Endothelial cell (in vitro differentiated cells): ENCODE measurements at places on chromosomes 12 and 14. TPM values are rescaled to one million over a fixed set of nuclear protein-coding genes. Genes with fewer than 3 reads are reported as not detected.

The KLRG1 gene
- 2.1 TPM for total RNA-seq

GRCh38 chr12:62599854-62600437 is 133.3 kb downstream of the MON2 start:
- no peak for DNase-seq

GRCh38 chr12:12447236-12447635 is 90.4 kb downstream of the BORCS5 start:
- no peak for DNase-seq

DNA sequence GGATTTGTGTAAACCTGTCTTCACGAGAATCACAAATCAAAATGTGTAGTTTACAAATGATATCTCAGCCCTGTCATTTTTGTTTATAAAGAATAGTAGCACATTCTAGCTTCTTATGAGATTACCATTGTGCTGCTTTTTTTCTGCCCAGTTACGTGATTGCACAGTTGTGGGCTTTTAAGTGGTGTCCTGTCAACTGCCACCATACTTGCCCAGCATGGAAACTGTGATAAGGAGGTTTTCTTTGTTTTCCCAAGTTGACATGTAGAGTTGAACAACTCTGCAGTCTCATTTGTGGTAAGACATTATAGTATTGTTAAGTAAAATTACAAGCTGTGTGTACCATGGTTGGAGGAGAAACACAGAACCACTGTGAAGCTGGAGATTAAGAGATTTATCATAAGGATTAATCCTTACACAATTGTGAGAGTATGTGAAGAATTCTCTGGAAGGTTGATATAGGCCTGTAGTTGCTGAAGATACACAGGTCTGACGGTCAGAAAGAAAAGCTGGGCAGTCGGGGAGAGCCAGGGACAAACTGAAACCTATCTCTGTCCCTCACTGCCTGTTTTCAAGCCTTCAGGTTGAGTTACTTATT is 12.2 kb downstream of the CHURC1 start:
- DNase-seq = no peak

DNA sequence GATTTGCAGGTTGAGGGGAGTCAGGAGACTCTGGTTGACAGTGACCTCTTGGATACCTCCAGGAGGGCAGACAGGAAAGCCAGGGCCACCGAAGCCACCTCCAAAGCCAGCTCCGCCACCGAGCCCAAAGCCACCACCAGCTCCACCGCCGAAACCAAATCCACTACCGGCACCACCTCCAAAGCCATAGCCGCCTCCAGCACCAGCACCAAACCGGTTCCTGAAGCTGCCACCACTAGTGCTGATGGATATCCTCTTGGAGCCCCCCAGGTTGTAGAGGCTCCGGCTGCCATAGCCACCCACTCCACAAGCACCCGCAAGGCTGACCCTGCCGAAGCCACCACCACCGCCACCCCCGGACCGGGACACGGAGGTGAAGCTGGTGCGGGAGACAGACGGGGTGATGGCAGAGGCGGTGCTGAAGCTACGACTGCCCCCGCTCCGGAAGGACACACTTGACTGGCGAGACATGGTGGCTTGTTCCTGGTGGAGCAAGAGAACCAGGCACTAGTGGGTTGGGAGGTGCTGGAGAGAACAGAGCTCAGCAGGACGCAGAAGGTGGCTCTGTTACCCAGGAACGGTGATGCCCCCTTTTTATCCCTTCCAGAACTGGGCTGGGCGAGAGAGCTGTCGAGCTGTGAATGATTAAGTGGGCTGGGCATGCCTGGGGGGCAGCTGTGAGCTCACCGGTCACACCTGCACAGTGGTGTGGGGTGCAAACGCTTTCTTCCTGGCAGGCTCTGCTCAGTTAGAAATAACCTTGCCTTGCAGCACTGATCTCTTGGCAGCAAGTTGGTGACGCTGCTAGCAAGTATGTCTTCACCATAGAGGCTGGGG is at the start of gene KRT5:
Gene KRT5 (minus strand): TSS at position 569 of the 837 bp plus-strand sequence. CDS start 98 bp downstream, at position 471.
- peak; percentile 1 for DNase-seq

DNA sequence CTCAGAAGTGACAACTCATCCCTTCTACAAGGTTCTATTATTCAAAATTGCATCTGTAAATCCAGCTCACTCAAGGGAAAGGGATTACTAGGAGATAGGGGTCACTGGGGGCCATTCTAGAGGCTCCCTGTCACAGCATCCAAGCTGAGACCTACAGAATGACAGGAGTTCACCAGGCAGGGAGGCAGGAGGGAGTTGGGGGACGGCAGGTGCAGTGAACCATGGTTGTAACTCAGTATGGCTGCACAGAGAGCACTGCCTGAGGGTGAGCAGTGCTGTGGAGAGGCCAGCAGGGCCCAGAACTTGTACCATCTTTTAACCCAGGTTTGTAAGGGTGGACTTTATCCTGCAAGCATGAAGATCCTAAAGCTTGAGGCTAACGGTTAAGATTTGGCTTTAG is 37.9 kb upstream of the SINHCAF start:
- no peak for DNase-seq

The CLEC4A gene
- total RNA-seq = 0.82 TPM

The LRP1-AS gene
- total RNA-seq = 0.46 TPM

- DNase-seq = no peak
These were observed 1.1 kb downstream of the RHNO1 start for GRCh38 chr12:2877953-2878732.

GRCh38 chr12:57845478-57846284 is 848 bp downstream of the CTDSP2 start:
- DNase-seq = peak; percentile 68

- DNase-seq = no peak
These were observed 1366.6 kb downstream of the FSCB start for GRCh38 chr14:43140453-43140852.

DNA sequence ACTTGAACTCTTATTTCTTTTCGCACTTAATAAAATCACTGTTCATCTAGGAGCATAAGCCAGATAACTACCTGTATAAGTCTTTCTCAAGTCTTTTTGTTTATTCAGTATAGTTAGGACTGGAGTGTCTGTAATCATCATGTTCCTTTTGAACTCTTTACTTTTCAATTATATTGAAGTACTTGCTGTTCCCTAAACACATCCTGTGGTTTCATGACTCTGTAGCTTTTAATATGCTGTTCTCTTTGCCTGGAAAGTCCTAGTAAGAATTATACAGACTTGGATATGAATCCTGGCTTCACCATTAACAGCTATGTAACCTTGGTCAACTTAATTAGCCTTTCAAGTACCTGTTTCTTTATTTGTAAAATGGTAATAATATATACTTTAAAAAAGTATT is 88.2 kb downstream of the CCDC91 start:
- DNase-seq = no peak

- no peak for DNase-seq
These were observed 11.3 kb downstream of the SOCS2 start for GRCh38 chr12:93583627-93584392.

- no peak for DNase-seq
These were observed 66.5 kb upstream of the GALNT9 start for GRCh38 chr12:132395908-132396305.

The GLT1D1 gene
- total RNA-seq = 0.44 TPM

GRCh38 chr14:49947506-49947905 is 54.6 kb downstream of the ARF6 start:
- no peak for DNase-seq

The SIRT4 gene
- 1.8 TPM for total RNA-seq

GRCh38 chr12:104494137-104494792 is 37.5 kb downstream of the CHST11 start:
- DNase-seq = no peak

DNA sequence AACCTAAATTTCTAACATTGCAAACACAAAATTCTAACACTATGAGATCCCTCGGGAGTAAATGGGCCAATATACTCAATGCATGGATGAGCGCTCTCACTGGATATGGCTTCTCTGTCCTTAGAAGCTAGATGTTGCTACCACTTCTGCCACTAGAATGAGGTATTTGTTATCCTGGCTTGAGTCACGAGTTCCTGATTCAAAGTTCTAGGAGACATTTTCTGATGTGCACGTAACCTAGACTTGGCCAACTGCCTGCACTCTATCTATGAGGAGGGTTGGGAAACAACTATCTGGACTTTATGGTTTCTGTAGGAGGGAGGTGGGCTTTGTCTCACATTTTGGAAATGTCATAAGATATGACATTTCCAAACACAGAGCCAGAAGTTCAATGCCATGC is 37.6 kb downstream of the FERMT2 start:
- DNase-seq = no peak

DNA sequence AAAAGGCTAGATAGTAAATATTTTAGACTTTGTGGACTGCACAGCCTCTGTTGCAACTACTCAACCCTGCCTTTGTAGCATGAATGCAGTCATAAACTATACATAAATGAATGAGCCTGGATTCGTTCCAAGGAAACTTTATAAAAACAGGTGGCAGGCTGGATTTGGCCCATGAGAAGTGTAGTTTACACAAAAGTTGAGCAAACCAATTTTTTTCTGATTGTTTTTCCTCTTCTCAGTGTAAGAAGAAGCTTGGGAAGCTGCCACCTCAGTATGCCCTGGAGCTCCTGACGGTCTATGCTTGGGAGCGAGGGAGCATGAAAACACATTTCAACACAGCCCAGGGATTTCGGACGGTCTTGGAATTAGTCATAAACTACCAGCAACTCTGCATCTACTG is 9.5 kb downstream of the OAS1 start:
- no peak for DNase-seq

The ZC2HC1C gene
- 1.6 TPM for total RNA-seq

DNA sequence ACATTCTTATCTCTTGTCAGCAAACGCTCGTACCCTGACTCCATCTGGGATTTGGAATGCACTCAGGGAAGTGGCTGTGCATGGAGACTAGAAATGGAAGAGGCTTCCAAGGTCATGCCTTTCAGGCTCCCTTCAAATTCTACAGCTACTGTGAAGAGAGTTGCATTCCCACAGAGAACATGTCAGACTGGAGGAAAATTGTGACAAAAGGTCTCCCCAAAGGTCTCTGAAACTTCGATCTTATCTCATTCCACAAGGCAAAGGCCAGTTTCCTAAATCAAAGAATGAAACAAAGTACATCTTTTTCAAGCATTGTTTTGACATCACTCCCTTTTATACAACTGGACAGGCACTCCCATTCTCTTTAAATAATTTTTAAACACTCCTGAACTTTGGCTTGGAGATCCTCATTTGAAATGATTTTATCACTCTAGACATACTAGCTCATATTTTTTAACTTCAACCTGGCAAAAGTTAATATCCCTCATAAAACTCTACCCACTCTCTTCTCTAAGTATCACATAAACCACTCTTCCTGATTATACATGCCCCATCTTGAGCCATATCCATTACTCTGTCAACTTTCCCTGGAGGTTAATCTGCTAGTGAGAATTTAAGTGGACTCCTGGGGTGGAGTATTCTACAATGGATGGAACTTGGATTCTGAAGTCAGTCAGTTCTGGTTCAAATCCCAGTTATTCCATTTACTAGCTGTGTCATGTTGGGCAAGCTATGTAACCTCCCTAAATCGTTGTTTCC is 218.1 kb upstream of the HMGA2 start:
- no peak for DNase-seq

DNA sequence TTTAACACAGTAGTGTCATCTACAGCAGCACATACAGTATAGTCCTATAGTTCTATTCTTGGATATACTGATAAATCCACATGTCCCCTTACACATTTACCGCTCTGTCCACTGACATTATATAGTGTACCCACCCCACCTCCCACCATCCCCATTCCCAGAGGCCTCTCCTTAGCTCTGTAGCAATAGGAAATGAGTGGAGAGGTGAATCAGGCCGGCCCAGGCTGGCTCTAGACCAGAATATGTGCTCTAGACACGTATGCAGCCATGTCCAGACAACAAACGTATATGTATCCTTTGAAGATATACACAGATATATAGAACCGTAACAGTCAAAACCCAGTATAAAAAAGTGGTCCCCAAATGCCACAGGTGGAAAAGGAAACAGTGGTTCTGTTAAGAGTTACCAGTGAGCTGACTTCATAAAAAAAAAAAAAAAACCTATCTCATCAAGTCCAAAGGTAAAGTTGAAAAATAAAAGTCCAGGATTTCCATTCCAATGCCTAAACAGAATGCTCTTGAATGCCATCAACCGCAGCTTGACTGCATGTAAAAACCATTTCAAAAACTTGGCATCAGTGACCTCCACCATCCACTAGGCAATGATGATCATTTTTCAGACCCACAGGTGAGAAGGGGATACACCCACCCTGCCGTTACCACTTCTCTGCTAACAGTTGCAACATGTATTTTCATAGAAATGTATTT is 16.7 kb downstream of the EGLN3 start:
- DNase-seq = no peak

The OR4E2 gene
- not detected for total RNA-seq

- DNase-seq = no peak
These were observed 15.1 kb downstream of the PIGH start for GRCh38 chr14:67584978-67585377.

GRCh38 chr12:81249976-81250375 is 172.1 kb downstream of the ACSS3 start:
- DNase-seq = no peak

- no peak for DNase-seq
These were observed 2.4 kb downstream of the STAB2 start for GRCh38 chr12:103589517-103589916.

- peak; percentile 53 for DNase-seq
These were observed 14.5 kb upstream of the PWP1 start for GRCh38 chr12:107670999-107671643.

DNA sequence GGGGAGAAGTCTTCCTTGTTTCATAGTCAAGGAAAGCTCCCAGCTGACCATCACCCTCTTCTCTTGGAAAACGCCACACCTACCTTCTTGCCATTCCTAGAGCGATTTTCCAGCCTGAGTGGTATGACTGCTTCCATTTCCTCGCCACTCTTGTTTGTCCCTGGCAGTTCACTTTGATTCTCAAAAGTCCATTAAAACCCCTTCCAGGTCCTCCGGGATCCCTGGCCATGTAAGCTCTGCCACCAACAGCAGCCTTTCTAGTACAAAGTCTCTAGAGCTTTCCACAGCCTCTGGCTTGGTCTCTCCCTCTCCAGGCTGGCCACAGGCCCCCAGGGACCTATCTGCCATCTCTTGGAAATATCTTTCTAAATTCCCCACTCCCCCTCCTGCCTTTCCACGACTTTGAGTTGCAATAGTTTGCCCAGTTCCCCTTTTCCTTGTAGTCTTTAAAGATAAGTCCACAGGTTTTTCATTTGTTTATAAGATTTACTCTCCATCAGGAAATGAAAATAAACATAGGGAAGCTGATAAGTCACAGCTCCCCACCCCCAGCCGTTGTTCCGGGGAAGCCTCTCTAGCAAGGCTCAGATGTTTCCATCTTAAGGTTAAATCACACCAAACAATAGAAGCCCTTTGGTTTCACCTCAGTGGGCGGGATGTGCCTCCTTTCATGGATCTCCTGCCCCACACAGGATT is 42.9 kb upstream of the SINHCAF start:
- DNase-seq = no peak

The KLRC2 gene
- total RNA-seq = not detected

The ERBB3 gene
- total RNA-seq = 4.2 TPM
